ENCODE measurements at places on chromosomes 2 and 18. TPM values are rescaled to one million over a fixed set of nuclear protein-coding genes. Genes with fewer than 3 reads are reported as not detected.
A peak's percentile ranks its signal among the peaks of the same experiment; 100 is the strongest.

GRCh38 chr2:176567361-176567760, 298.1 kb downstream of the MTX2 start:
- no peaks in the 10 kb centered on the region for H3K36me3 ChIP-seq
- no peak overlapping the region for H3K4me3 ChIP-seq
- no peak overlapping the region for H3K27ac ChIP-seq
- DNase-seq = no peak
- no peaks in the 10 kb centered on the region for H3K4me1 ChIP-seq
- H3K27me3 ChIP-seq = no peaks in the 10 kb centered on the region

GRCh38 chr2:102796337-102796736, 34.5 kb downstream of the TMEM182 start:
- DNase-seq = no peak
- H3K27me3 ChIP-seq = no peaks in the 10 kb centered on the region
- peaks cover 25% of the 10 kb centered on the region for H3K36me3 ChIP-seq
- H3K4me1 ChIP-seq = peaks cover 29% of the 10 kb centered on the region

GRCh38 chr18:57668021-57668420, 46.4 kb upstream of the NARS1 start:
- no peaks in the 10 kb centered on the region for H3K27me3 ChIP-seq
- H3K4me3 ChIP-seq = no peak overlapping the region
- H3K4me1 ChIP-seq = no peaks in the 10 kb centered on the region
- peaks cover 6% of the 10 kb centered on the region for H3K36me3 ChIP-seq
- DNase-seq = peak; percentile 13

IHH gene
- not detected for total RNA-seq

- no peaks in the 10 kb centered on the region for H3K36me3 ChIP-seq
- H3K4me1 ChIP-seq = no peaks in the 10 kb centered on the region
- no peak for DNase-seq
- H3K4me3 ChIP-seq = no peak overlapping the region
- no peaks in the 10 kb centered on the region for H3K27me3 ChIP-seq
Measured at GRCh38 chr2:17971531-17972125, 93.2 kb downstream of the KCNS3 start.

SERPINB3 gene
- total RNA-seq = not detected

- H3K27me3 ChIP-seq = no peaks in the 10 kb centered on the region
- no peaks in the 10 kb centered on the region for H3K4me1 ChIP-seq
- H3K36me3 ChIP-seq = no peaks in the 10 kb centered on the region
- DNase-seq = no peak
Measured at GRCh38 chr2:105765415-105766299, 20.9 kb downstream of the NCK2 start.

- no peak overlapping the region for H3K27ac ChIP-seq
- peak; percentile 49 for DNase-seq
- H3K4me3 ChIP-seq = no peak overlapping the region
- H3K36me3 ChIP-seq = no peaks in the 10 kb centered on the region
Measured at GRCh38 chr2:127593228-127594115, 52.5 kb upstream of the GPR17 start.

DPP10 gene
- total RNA-seq = not detected

DNA sequence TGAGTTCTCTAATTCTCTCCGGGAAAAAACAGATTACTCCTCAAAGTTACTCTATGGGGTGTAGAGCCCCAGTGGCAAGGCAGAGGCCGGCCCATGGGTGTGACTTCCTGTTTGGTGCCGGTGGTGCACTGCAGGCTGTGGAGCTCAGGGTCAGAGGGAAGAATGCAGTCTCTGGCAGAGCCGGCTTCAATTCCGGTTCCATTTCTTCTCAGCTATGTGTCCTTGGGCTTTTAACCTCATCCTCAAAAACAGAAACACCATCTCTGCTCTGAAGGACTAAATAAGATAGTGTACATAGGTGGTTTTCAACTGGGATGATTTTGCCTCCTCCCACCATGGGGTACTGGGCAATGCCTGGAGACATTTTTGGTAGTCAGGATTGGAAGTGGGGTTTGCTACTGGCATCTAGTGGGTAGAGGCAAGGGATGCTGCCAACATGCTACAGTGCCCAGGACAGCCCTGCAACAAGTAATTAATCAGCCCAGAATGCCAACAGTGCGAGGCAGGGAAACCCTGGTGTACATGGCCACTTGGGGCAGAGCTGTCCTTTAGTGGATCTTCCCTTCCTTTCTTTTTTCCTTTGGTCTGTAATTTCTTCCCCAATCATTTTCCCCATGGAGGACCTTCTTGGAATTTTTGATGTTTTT, 81.2 kb downstream of the INSIG2 start:
- DNase-seq = no peak
- no peak overlapping the region for H3K27ac ChIP-seq
- no peaks in the 10 kb centered on the region for H3K4me1 ChIP-seq
- no peak overlapping the region for H3K4me3 ChIP-seq
- H3K27me3 ChIP-seq = no peaks in the 10 kb centered on the region

DUSP2 gene
- 9.0 TPM for total RNA-seq

TDRD15 gene
- total RNA-seq = not detected

DNA sequence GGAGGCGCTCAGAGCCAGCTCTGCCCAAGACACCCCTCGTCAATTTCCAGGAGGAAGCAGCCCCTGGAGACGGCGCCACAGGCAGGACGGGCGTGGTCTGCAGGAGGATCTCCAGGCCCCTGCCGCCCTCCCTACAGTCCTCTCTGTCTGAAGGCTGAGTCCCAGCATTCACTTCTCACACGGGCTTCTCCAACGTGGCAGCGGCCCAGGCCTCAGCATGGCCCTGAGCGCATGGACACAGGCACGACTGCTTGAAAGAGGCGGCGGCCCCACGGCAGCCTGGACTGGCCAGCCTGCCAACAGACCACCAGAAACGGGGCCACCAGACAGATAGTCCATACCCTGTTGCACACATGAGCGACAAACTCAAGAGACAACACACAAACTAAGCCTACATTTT, 23.3 kb downstream of the SDC1 start:
- no peak overlapping the region for H3K4me3 ChIP-seq
- H3K4me1 ChIP-seq = no peaks in the 10 kb centered on the region
- H3K27ac ChIP-seq = no peak overlapping the region
- no peaks in the 10 kb centered on the region for H3K27me3 ChIP-seq
- no peak for DNase-seq
- H3K36me3 ChIP-seq = no peaks in the 10 kb centered on the region

GRCh38 chr18:3604498-3605408, 154.8 kb downstream of the TGIF1 start:
- H3K36me3 ChIP-seq = no peaks in the 10 kb centered on the region
- H3K27ac ChIP-seq = peak overlapping the region; percentile 97
- H3K27me3 ChIP-seq = no peaks in the 10 kb centered on the region
- H3K4me1 ChIP-seq = peaks cover 43% of the 10 kb centered on the region
- peak; percentile 75 for DNase-seq

DNA sequence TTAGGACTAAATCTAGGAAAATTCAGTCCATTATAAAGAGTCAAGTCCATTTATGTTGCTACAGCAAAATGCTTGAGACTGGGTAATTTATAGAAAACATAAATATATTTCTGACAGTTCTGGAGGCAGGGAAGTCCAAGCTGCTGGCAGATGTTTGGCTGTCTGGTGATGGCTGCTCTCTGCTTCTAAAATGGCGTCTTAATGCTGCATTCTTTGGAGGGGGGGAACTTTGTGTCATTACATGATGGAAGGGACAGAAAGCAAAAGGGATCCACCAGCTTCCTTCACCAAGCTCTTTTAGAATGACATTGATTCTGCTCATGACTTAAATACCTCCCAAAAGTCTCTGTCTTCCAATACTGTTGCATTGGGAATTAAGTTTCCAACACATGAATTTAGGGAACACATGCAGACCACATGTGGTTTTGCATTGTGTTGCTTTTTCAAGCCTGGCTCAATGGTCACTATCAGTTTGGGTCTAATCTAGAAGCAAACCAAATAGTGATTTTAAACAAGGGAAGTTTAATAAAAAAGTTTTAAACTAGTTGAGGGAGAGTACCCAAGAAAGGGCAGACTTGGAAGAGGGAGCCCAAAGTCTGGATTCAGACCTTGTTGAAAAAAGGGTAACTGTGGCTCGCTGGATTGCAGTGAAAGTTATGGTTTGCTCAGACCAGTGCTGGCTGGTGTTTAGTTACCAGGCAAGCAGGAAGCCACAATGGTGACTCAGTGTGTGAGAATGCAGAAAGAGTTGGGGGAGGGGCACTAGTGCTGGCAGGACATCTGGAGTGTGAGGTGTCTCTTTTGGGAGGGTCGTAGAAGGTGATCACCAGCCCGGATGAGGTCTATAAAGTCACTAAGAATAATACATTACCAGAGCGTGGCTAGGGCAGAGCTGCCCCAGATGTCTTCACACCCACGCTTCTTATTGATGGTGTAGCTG, 30.8 kb downstream of the C18orf54 start:
- no peaks in the 10 kb centered on the region for H3K4me1 ChIP-seq
- DNase-seq = no peak
- H3K27me3 ChIP-seq = no peaks in the 10 kb centered on the region

SERPINB5 gene
- not detected for total RNA-seq

- H3K27ac ChIP-seq = no peak overlapping the region
- H3K27me3 ChIP-seq = no peaks in the 10 kb centered on the region
- no peaks in the 10 kb centered on the region for H3K4me1 ChIP-seq
- H3K4me3 ChIP-seq = no peak overlapping the region
- H3K36me3 ChIP-seq = no peaks in the 10 kb centered on the region
Measured at GRCh38 chr18:57953883-57954282, 90.1 kb upstream of the NEDD4L start.

- H3K27me3 ChIP-seq = no peaks in the 10 kb centered on the region
- no peak overlapping the region for H3K4me3 ChIP-seq
- H3K27ac ChIP-seq = no peak overlapping the region
Measured at GRCh38 chr2:27911458-27912210, 21.1 kb downstream of the BABAM2 start.

All from right atrium auricular region (tissue), 2 donors.